ENCODE measurements at places on chromosomes 12 and 14.

GRCh38 chr12:91213-91612 lies 24.6 kb downstream of the IQSEC3 start:
- no peak for DNase-seq

- no peak for DNase-seq
Observed at GRCh38 chr12:79927772-79928474, 7.0 kb downstream of the PPP1R12A start.

DNA sequence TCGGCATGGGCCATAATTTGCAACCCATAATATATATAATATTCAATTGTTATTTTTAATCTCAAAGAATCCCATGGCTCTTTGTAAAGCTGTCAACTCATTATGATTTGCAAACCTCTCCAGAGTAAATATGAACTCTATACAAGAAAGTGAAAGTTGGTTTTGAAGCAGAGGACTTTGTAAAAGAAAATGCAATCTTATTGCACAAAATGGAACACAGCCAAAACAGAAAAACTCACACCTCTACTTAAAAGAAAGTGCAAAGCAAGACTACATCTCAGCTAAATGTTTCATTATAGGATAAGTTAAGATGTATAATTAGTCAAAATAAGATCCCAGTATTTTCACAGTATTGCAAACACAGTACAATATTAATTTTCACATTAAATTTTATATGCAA lies 111.2 kb upstream of the FLRT2 start:
- DNase-seq, result no peak

DNA sequence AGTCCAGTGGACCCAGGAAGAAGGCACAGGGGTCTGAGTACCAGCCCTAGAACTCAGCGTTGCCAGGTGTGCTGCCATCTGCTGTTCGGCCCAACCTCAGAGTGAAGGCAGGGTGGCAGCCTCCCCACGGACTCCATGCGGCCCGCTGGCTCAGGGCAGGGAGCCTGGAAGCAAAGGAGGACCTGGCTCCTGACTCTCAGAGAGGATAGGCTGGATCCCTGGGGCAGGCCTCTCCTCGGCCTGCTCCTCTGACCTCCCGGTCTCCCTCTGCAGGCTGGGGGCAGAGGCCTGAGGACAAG lies 10.1 kb downstream of the MCRS1 start:
- no peak for DNase-seq
